Stimulated activated naive B cell treated with anti-CD40 and anti-IgM and Interleukin-4, amounts not matched to agents 10 μg/mL and 1 μg/mL and 100 μg/mL, for 72 hours (primary cell): ENCODE measurements at places on chromosomes 5 and 9.
A peak's percentile ranks its signal among the peaks of the same experiment; 100 is the strongest.

DNA sequence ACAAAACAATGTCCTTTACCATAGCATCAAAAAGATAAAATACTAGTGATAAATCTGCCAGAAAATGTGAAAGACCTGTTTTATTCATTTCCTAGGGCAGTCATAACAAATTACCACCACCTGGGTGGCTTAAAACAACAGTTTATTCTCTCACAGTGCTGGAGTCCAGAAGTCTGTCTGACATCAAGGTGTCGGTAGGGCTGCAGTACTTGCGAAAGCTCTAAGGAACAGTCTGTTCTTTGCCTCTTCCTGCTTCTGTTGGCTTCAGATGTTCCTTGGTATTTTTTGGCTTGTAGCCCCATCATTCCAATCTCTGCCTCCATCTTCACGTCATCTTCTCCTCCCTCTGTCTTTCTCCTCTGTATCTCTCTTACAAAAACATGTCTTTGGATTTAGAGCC lies 51.0 kb downstream of the PTPDC1 start:
- no peak for DNase-seq

DNA sequence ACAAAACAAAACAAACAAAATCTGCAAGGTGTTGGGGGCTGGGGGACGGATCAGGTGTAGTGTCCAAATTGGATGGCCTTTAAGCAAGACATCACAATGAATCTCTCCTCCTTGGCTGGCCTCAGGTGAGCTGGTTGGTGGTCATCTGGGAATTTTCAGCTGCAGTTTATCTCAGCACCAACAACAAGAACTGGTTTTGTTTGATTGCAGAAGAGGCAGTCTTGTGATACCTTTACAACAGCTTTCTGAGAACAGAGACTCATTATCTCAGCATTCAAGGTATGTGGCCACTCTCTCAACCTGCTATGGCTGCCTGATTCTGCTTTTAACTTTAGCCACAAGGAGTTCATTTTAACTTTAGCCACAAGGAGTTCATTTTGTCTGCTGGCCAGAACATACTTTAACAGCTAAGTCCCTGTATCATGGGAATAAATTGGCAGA lies 1543.4 kb downstream of the EFNA5 start:
- no peak for DNase-seq

GRCh38 chr9:694092-694402 lies 147.4 kb upstream of the DMRT1 start:
- DNase-seq = no peak

DNA sequence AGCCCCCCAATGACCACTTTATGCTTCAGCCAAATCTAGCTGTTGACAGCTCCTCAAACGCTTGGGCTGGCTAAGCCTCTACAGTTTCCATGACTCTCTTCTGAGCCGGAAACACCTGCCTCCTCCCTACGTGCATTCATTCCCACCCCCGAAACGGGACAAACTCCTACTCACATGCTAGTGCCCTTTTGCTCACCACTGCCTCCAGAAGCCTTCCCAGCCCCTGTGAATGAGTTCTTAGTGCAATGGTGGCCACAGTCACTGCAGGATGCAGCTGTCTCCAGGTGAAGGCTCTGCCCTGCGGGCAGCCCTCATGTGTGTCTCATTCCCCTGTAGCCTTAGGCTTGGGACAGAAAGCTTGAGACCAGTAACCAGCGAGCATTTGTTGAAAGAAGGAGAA lies 68.8 kb upstream of the DAB2IP start:
- DNase-seq = no peak

- no peak for DNase-seq
These were observed 1.2 kb upstream of the SLC4A9 start for GRCh38 chr5:140358738-140359310.

DNA sequence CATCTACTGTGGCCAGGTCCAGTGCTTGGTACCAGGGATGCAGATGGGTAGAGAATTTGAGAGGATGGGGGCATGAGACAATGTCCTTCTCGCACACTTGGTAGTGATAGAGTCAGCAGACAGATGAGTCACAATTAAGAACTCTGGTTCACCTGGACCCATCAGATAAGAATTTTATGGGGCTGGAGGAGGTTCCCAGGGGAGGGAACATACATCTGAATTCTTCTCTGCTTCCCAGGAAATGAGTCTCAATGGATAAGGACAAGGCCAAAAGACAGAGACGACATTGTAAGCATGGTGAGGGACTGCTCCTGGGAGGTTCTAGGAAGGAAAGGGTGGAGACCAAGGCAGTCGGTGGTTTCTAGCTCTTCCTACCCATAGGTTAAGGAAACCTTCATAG lies 5.3 kb downstream of the SLC4A9 start:
- no peak for DNase-seq

DNA sequence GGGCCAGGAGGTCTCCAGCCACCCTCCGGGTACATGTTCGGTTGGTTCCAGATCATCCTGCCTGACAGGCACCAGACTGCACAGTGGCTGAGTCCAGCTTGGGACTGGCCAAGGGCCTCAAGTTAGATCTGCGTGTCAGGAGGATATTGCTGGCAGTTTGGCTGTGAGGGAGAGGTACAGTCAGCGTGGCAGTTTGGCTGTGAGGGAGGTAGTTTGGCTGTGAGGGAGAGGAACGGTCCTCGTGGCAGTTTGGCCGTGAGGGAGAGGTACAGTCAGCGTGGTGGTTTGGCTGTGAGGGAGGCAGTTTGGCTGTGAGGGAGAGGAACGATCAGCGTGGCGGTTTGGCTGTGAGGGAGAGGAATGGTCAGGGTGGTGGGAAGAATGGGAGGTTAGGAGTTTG lies 39.0 kb downstream of the CACNA1B start:
- no peak for DNase-seq

DNA sequence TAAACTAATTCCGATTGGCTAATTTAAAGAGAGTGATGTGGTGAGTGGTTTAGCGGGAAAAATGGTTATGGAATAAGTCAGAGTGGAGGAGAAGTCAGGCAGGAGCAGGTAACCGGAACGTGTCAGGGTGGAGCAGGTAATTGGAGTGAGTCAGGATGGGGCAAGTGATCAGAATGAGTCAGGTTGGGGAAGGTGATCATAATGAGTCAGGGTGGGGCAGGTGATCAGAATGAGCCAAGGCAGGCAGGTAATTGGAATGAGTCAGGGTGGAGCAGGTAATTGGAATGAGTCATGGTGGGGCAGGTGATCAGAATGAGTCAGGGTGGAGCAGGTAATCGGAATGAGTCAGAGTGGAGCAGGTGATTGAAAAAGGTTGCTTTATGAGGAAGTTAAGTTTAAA lies 101.4 kb downstream of the TMEM167A start:
- DNase-seq = no peak

- DNase-seq = peak; percentile 74
These were observed 1.4 kb downstream of the ATOSB start for GRCh38 chr9:35114113-35114839.

- no peak for DNase-seq
These were observed 43.4 kb upstream of the IL17B start for GRCh38 chr5:149422366-149423048.

DNA sequence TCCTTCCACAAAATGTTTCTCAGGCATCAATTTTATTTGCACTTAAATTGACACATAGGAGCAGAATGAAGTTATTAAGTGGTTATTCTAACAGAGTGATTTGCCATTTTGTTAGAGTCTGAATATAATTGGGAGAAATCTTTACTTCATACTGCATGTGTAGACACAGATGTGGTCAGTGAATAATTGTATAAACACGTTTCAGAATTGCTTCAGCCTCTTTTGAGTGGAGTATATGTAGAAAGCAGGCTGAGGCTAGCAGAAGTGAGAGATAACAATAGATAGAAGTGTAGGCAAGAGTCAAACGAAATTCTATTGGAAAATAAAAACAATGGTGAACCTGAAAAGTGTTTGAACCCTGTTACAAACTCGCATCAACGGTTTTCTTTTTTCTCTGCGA lies 270.7 kb downstream of the TMEM167A start:
- no peak for DNase-seq

GRCh38 chr5:170218726-170219125 lies 14.1 kb upstream of the C5orf58 start:
- no peak for DNase-seq

- no peak for DNase-seq
These were observed 256.8 kb downstream of the GABRG2 start for GRCh38 chr5:162324328-162324727.

DNA sequence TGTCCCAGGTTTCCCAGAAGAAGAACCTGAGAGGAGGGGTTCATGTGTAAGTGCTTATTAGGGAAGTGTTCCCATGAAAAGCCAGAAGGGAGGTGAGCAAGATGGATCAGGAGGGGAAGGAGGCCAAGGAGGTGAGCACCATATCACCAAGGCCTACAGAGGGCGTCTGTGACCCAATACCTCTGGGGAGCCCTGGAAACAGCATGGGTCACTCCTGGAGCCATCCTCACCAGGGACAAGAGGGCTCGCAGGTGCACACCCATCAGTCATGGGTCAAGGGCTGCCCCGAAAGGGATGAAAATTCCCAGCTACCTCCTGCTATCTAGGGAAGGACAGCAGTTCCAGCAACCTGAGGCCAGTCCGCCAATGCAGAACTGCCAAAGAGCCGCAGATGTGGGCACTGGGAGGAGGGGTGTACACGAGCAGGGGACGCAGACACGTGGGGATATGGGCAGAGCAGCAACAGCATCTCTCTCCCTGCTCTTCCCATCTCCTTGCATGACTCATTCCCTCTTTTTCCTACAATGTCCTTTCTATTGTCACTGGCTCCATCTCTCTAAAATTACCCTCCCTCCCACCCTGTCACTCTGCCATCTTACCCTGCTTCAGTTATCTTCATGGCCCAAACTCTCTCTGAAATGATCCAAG lies 167.6 kb upstream of the FSTL4 start:
- no peak for DNase-seq

GRCh38 chr5:164207646-164208045 lies 702.2 kb downstream of the MAT2B start:
- DNase-seq = no peak

DNA sequence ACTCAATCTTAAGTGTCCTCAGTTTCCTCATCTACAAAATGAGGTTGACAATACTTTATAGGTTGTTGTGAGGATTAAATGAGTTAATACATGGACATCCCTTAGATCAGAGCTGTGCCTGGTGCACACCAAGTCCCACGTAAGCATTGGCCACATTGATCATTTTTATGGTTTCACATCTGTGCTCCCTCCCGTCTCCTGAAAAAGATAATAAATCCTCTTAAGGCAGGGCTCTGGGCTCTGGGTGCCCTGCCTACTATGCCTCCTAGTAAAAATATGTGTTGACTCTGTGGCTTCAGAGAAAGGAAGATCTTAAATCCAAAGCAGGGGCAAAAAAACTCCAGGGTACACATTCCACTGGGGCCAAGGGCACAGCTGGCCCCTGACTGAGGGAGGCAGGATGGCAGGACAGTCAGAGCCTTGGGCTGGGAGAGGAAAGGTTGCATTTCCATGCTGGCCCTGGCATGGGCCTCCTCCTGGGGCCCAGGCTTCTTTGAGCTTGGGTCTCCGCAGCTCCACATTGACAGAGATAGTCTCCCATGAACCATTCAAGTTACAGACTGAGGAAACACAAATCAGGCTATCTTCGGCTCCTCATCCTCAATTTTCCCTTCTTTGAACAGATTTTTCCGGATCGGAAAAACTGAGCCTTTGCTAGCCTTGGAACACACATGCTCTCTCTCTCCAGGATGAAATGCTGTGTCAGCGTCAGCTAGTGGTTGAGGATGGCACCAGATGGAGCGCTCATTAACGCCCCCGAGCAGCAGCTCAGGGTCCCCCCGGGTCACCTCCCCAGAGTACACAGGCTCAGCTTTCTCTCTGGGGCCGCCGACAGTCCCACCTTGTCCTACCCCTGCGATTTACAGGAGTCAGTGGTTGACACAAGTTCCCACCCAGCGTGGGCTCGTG lies 22.4 kb upstream of the KIF12 start:
- no peak for DNase-seq

DNA sequence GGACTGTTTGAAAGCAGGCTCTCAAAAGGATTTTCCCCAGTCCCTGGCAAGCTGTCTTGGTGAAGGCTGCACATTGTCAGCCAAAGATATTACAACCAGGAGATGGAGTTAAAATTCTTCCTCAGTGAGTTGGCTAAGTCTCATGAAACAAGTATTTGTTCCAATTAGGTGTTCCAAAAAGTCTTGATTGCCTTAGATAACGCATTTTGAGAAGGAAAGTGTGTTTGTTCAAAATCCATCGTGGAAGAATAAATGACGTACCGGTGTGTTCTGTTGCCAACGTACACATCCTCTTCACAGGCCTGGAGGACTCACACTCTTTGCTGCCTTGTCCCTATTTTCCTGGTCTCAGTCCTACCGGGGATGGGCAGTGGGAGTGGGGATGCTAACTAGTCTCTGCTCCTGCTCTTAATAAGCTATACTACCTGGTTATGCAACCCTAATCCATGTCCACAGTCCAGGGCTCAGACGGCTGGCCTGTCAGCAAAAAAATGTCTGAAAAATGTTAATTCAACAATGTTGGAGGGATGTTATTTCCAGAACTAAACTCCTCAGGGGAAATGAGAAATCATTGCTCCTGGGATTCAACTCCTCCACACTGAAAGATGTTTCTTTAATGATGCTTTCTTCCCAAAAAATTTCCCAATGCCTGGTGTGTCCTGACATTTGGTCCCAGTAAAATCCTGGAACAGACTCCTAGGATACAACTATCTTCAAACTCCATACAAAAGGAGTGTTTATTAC lies 175.3 kb upstream of the KLF9 start:
- DNase-seq = no peak

DNA sequence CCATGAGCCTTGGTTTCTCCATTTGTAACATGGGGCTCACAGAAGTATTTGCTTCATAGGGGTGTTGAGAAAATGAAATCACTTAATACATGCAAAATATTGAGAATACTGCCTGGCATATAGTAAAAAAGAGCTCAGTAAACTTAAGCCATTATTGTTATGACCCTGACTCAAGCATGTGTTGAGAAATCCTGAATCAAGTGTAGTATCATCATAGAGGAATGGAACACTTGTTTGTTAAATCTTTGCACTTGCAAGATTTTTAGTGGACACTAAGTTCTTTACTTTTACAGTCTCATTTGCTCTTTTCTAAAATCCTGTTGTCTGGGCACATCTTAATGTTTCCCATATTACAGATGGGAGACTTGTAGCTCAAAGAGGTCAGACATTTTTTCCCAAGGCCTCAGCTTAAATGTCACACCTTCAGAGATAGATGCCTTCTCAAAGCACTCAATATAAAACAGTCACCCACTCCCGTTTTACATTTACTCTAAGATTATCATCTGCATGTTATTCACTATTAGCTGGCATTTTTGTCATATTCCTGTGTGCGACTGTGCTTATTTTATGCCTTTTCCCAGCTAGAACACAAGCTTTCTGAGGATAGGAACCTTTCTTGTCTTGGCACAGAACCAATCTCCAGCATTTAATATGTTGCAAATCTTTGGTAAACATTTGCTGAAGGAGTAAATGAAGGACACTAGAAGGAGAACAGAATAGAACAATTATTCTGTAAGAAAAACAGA lies 250.0 kb upstream of the TNC start:
- DNase-seq = no peak

DNA sequence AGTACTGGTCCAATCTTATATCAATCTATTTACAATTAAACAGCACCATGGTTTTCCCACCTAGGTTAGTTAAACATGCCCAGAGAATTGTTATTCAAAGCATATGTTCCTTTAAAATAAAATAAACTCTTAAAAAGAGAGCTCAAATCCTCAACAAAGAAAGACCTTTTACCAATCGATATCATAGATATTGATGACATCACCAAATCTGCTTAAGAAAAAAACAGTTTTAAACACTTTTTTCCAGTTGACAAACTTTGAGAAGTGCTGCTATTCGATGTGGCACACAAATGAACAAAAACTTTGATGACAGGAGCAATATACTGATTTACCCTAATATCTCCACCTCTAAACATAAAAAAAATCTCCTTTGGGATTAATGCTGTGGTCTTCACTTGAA lies 15.7 kb downstream of the EFCAB9 start:
- DNase-seq = no peak

- no peak for DNase-seq
These were observed 353.5 kb downstream of the ADAMTS6 start for GRCh38 chr5:65128226-65128625.
